ENCODE measurements at places on chromosomes 4 and X.

DNA sequence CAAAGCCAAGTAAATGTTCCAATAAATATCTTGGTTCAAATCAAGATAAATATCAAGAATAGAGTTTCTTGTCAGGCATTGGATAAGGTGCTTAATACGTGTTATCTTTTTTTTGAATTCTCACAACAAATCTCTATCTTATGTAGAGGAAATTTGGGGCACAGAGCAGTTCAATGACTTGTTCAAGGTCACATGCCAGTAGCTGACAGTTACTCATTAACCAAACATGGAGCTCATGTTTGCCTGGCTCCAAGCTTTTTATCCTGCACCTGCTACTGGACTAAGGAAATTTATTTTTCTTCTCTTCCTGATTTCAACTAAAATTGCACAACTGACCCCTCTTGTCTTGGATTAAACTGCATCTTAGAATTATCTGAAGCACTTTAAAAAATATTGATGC, 76.3 kb downstream of the ATP10D start:
- no peak for DNase-seq

- no peak for DNase-seq
Observed at GRCh38 chr4:8224975-8225625, 26.0 kb downstream of the SH3TC1 start.

GRCh38 chrX:69961365-69962072, 88.2 kb downstream of the AWAT2 start:
- no peak for DNase-seq

- no peak for DNase-seq
Observed at GRCh38 chrX:12950851-12951594, 23.9 kb upstream of the TMSB4X start.

DNA sequence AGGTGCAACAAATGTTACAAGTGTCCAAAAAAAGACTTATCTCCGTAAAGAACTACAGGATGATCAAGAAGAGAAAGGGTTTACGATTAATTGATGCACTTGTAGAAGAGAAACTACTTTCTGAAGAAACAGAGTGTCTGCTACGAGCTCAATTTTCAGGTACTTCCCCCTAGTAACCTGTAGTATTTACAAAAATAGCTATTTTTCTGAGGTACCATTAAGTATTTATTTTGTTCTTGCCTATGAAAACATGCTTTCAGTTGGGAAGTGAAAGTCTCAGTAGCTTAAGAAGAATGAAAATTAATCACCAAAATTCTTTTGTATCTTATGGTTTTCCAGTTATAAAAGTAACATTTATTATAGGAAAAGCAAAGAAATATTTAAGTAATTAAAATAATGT, 5.9 kb downstream of the THAP9 start:
- no peak for DNase-seq

- no peak for DNase-seq
Observed at GRCh38 chrX:1308476-1308875, 28.1 kb upstream of the IL3RA start.

GRCh38 chr4:109229028-109229427, 73.4 kb downstream of the COL25A1 start:
- no peak for DNase-seq

- no peak for DNase-seq
Observed at GRCh38 chrX:27598312-27598711, 8.2 kb downstream of the DCAF8L2 start.

DNA sequence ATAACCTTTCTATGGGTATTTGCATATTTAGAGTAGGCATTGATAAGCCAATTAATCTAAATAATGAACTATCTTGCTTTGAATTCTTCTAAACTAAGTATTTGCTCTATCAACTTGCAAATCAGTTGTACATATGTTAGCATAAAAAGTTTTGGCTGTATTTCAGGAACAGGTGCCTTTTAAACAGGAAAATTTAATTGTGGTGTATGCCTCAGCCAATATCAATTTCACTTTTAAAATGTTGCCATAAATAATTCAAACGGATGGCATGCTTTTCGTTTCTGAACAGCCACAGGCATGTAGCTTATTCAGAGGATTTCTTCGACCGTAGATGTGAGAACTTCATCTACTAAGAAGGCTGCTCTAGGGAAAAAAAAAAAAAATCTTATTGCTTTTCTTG, 99.9 kb downstream of the DCLK2 start:
- DNase-seq = no peak

DNA sequence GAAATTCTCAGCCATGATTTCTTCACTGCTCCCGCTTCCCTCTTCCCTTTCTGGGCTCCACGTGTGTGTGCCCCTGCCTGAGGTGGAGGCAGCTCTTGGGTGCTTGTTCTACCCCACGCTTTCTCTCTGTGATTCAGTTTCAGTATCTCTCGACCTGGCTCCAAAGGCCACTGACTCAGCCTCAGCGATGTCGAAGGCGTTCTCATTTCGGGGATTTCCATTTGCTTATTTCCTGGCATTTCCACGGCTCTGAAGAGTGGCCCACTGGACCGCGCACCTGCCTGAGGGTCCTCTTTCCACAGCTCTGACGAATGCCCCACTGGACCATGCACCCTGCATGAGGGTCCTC, 52.4 kb downstream of the GAK start:
- no peak for DNase-seq

- DNase-seq = no peak
Observed at GRCh38 chr4:6990661-6991060, 52.5 kb upstream of the TADA2B start.

DNA sequence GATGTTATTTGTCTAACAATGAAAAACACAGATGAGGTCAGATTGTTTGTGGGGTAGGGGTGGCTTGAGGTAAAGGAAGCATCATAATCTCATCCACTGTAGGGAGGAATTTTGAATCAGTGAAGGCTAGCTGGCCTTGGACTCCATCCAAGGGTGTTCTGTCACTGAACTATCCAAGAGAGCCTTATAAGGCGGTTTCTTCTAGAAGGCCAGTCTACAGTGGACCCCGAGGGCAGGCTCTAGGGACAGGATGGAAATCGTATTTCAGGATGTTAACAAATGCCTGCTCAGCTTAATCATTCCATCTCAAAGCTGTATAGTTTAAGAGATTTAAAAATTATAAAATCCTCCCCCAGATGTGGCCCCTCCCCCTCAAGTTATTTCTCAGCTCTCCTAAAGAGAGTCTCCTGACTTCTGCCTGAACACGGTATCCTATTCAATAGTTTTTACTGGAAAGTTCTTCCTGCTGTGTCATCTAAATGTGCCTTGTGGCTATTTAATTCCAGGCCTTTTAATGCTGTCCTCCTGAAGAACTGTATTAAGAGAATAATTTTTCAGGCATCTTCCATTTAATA, 8.0 kb downstream of the IGFBP7 start:
- no peak for DNase-seq

DNA sequence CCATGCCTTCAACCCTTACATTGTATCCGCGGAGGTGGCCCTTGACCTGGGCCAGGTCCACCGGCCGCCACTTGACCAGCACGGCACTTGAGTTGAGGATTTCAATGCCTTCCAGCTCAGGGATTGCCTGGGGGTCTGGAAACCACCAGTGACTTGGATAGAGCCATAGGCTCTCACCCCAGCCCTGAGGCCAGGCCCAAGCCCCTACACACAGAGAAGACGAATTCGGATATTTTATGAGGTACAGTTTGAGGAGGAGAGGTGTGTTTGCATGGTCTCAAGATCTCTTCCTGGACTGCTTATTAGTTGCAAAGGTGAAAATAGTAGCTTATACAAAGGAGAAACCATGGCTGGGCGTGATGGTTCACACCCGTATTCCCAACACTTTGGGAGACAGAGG, 20.3 kb downstream of the L1CAM start:
- DNase-seq = no peak

DNA sequence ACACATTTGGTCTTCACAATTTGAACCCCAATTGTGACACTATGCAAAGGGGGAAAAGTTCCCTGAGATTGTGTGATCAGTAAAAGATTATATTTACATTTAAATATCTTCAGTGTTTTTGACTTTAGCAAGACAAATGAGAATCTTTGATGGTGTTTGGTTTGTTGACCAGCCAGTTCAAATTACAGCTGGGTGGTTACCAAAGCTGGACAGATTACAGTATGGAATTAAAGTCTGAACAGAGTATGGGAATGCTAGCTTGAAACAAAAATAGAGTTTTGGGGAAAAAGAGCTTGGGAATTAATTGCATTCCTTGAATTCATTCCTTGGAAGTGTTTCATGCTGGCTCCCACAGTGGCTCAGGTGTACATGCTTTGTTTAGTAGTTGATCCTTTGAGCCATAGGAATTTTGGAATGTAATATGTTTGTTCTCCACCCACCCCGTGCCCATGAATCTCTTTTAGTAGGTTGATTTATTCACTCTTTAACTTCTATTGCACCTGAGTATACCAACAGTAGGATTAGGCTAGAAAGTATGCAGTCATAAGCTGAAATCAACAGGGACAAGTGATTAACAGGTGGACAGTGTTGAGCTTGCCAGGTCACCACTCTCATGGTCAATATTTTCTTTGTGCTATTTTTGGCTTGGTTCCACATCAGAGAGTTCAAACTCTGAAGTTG, 81.1 kb upstream of the HELT start:
- DNase-seq = no peak

DNA sequence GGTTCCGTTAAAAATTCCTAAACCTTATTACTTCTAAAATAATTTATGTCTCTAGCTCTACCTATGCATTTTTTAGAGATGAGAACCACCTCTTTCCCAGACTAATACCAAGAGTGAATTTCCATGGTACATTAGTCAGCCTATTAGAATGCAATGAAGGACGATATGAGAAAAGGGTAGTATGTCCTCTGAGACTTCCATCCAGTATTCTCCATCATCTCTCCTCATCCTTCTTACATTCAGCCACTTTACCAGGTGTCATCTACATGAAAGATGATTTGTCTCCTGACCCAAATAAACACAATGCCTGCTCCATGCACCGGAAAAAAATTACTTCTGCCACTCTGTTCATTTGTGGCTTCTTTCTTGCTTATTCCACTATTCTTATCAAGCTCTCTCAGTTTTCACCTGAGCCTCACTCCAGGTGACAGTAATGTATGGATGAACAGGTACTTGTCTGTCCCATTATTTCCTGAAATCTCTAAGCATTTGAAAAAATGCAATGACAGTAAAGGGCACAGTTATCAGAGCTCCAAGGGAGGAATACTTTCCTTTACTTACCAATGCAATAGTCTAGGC, 97.9 kb downstream of the MAB21L2 start:
- no peak for DNase-seq

DNA sequence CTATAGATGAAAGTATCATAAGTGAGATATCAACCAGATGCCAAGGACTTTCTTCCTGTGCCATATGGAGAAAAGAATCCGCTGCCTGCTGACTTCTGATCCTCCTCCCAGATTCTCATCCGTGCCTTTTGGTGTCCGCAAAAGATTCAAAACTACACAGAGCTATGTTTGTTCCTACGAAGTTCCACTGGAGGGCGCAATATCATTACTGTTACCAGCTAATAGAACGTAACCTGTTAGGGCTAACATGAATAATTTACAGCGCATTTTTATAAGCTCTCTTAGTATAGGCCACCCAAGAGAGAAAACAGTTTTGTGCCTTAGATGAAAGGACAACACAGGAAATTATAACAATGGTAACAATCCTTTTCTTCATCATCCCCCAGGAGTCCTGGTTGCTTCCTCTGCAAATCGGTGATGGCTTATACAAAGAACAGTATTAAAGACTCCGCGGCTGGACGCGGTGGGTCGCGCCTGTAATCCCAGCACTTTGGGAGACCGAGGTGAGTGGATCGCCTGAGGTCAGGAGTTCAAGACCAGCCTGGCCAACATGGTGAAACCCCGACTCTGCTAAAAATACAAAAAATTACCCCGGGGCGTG, 22.8 kb upstream of the CENPVL3 start:
- no peak for DNase-seq

GRCh38 chrX:38192007-38192810, 28.5 kb downstream of the SRPX start:
- no peak for DNase-seq

GRCh38 chrX:153643431-153644351, 3.3 kb upstream of the DUSP9 start:
- no peak for DNase-seq

- no peak for DNase-seq
Observed at GRCh38 chrX:106921637-106922036, 1.4 kb downstream of the CLDN2 start.

DNA sequence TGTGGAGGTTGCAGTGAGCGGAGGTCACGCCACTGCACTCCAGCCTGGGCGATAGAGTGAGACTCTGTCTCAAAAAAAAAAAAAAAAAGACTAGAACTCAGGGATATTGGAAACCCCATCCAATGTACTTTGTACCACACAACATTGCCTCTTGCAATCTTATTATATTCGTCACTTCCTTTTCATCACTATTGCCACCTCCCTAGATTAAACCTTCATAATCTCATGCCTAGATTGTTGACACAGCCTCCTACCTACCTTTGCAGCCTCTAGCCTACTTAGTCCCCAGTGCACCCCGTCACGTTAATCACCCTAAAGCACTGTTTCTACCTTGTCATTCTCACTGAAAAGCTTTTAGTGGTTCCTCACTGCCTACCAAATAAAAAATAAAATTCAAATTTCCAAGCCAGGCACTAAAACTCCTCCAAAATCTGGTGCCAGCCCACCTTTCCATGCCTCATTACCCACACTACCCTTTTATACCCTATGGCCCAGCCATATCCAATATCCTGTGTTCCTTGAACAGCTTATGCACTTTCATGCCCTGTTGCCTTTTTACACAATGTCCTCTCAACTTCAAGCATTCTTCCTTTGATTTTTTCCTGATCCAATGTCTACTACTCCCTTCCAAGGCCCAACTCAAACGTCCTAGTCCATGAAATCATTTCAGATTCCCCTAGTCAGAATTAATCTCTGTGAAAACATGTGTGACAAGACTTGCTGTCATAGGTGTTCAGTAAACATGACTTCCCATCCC, 23.6 kb upstream of the GJB1 start:
- no peak for DNase-seq

GRCh38 chr4:144509088-144510015, 136.6 kb upstream of the HHIP start:
- no peak for DNase-seq

DNA sequence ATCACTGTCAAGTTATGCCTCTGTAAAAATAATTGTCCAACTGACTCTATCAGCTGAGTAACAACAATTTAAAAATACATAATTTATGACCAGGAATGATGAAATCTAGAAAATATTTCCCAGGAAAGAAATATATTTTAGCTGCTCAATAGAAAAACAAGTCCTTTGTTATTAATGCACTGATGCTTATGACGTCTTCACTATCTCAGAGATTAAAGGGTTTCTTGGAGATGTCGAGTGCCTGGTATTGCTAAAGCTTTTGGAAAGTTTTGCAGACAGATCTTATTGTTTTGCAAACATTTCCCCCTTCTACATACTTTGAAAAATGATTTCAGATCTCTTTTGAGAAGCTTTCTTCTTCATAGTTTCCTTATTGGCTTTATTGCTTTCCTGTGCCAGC, 154.6 kb upstream of the RPS6KA3 start:
- no peak for DNase-seq

GRCh38 chr4:61714387-61714911, 514.3 kb downstream of the ADGRL3 start:
- DNase-seq = no peak

- DNase-seq = no peak
Observed at GRCh38 chr4:154033921-154034320, 245.0 kb upstream of the SFRP2 start.
